ENCODE measurements at places on chromosomes 16 and 17. TPM values are rescaled to one million over a fixed set of nuclear protein-coding genes. Genes with fewer than 3 reads are reported as not detected.

- no peak overlapping the region for H3K27ac ChIP-seq
- no peak overlapping the region for H3K4me3 ChIP-seq
- no peaks in the 10 kb centered on the region for H3K4me1 ChIP-seq
- DNase-seq, result no peak
- H3K36me3 ChIP-seq, result no peaks in the 10 kb centered on the region
Observed at GRCh38 chr17:48340916-48341315, 89.1 kb downstream of the SKAP1 start.

- H3K4me3 ChIP-seq, result no peak overlapping the region
- H3K4me1 ChIP-seq, result no peaks in the 10 kb centered on the region
- no peak for DNase-seq
- no peak overlapping the region for H3K27ac ChIP-seq
Observed at GRCh38 chr16:81733295-81733694, 45.8 kb upstream of the PLCG2 start.

GRCh38 chr16:3554351-3554928, 22.8 kb downstream of the NLRC3 start:
- no peaks in the 10 kb centered on the region for H3K4me1 ChIP-seq
- H3K27me3 ChIP-seq, result no peaks in the 10 kb centered on the region
- no peak for DNase-seq
- no peaks in the 10 kb centered on the region for H3K36me3 ChIP-seq
- no peak overlapping the region for H3K27ac ChIP-seq

DNA sequence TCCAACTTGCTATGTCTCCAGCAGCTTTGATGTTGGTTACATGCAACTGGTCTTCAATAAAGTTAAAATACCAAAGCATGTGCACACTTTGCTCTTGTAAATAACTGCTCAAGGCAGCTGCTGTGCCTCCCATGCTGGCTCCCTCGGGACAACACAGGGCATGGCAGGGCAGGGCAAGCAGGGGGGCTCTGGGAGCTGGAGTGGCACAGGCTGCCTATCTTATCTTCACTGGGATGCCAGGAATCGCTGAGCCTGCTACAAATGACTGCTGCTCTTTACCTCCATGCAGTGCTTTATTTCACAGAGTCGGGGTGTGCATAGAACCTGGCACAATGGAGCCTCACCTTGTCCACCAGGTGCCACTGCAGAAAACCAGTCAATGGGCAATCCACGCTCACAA, 21.8 kb downstream of the PEMT start:
- no peaks in the 10 kb centered on the region for H3K36me3 ChIP-seq
- H3K27me3 ChIP-seq, result no peaks in the 10 kb centered on the region
- DNase-seq, result no peak

GRCh38 chr16:5541356-5541755, 443.8 kb upstream of the EEF2KMT start:
- no peak overlapping the region for H3K4me3 ChIP-seq
- no peaks in the 10 kb centered on the region for H3K4me1 ChIP-seq
- H3K27me3 ChIP-seq, result no peaks in the 10 kb centered on the region

- no peak overlapping the region for H3K27ac ChIP-seq
- H3K27me3 ChIP-seq, result no peaks in the 10 kb centered on the region
- H3K36me3 ChIP-seq, result no peaks in the 10 kb centered on the region
- no peak overlapping the region for H3K4me3 ChIP-seq
Observed at GRCh38 chr17:79568661-79569060, 42.2 kb downstream of the RBFOX3 start.

Gene P2RX1
- total RNA-seq, result 2.6 TPM

Gene CD7
- 2.1 TPM for total RNA-seq

Gene OR1F1
- not detected for total RNA-seq
